NCI-H460 (cell line): ENCODE measurements at places on chromosomes 16 and 17. TPM values are rescaled to one million over a fixed set of nuclear protein-coding genes. Genes with fewer than 3 reads are reported as not detected.

Gene PDE6G
- not detected in 2 replicates for total RNA-seq

DNA sequence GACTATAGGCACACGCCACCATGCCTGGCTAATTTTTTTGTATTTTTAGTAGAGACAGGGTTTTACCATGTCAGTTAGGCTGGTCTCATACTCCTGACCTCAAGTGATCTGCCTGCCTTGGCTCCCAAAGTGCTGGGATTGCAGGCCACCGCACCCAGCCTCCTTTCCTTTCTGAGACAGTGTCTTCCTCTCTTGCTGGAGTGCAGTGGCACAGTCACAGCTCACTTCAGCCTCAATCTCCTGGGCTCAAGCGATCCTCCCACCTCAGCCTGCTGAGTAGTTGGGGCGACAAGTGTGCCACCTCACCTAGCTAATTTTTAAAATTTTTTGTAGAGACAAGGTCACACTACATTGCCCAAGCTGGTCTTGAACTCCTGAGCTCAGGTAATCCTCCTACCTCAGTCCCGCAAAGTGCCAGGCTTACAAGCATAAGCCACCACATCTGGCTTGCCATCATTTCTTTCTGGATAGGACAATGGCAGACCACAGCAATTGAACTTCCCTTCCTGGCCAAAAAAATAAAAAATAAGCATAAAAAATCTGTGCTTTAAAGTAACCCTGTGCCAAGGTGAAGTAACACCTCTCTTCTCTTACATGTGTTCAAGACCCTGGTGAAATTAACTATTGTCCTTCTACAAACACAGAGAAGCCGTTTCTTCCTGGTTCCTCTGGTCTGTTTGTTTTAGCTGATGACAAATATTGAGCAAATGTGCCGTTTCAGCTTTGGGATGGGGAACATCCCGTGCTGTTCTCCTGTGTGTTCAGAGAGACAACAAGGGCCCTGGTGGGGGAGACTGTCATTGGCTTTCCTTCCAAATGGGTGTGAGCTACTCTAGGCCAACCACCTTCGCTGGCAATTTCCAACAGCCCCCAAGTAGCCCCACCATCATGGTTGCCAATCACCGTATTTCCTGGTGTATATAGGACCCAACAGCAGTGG lies 60.2 kb downstream of the EMP2 start:
- DNase-seq, result no peak

DNA sequence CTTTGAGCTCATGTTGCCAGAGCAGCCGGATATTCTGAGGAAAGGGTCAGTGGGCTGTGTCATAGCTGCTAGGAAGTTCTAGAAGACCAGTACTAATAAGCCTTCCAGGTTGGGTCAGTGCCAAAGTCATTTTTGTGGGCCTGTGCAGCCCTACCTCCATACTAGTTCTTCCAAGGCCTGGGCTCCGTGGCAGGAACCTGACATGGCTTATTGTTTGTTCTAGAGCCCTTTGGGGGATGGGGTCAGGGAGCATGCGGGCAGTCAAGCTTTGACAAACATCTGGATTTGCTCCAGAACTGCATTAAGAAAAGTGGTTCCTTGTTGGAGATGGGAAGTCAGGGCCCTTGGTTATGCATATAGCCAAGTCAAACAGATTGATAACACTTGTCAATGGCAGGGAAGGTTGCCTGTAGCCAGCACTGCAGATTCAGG lies 7.6 kb downstream of the ALKBH5 start:
- no peak for DNase-seq

Gene ARSG
- 8.9 and 11.5 TPM in 2 replicates for total RNA-seq

Gene EPX
- total RNA-seq, result not detected in 2 replicates

- no peak for DNase-seq
These were observed 232.8 kb downstream of the BCAS3 start for GRCh38 chr17:60910415-60910814.

GRCh38 chr17:61594294-61594825 lies 3.3 kb upstream of the NACA2 start:
- no peak for DNase-seq

DNA sequence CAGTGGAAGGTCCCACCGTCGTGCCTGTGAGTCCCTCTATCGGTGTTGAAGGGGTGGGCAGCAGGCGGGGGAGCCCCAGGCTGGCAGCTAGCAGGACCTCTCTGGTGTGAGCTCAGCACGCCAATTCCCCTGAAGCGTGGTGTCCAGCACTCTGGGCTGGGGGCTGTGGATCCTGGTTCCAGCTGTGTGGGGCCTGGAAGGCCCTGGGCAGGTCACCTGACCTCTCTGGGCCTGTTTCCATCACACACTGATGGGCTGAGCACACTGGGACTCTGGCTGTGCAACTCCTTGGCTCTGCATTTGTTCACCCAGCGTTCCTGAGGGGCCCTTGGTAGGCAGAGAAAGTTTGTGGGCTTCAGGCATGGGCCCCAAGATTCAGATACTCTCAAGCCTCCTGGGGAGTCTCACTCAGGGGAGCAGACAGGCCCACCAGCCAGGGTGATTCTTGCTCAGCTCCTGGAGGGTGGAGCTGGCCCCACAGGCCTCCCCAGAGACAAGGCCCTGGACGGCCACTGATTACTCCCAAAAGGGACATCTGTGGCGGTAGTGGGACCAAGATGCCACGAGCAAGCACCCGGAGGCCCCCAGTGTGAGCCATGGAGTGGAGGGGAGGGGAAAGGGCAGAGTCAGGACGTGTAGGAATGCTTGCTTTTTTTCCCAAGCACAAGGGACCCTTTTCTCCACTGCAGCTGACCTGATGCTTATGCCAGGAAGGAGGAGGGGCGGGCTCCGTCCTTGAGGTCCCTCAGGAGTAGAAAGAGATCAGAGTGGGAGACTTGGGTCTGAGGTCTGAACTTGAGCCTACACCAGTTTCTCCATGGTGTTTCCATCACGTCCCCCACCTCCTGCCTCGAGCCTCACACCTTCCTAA lies 8.5 kb downstream of the SCGB1C2 start:
- DNase-seq, result no peak

DNA sequence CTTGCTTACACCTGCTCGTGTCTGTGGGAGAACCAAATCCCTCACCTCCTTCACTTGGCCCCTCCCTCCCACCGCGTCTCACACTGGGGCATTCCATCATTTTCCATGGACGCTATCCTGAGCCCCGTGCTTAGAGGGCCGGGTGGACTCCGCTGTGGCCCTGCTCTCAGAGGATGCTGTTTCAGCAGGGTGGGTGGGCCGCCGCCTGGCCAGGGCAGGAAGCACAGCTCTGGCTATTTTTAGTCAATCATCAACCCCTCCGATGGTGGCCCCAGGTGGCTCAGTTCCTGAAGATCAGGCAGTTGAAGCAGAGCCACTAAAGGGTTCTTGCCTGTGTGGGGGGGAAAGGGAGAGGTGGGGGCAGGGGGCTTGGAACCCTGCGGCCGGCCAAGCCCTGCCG lies 230.3 kb downstream of the ENGASE start:
- no peak for DNase-seq

Gene ABCC3
- total RNA-seq, result 74.8 and 93.3 TPM in 2 replicates

GRCh38 chr16:2155977-2156848 lies 631 bp downstream of the TRAF7 start:
- DNase-seq, result no peak

Gene HS3ST3A1
- total RNA-seq, result 9.0 and 19.7 TPM in 2 replicates

GRCh38 chr16:81385031-81385756 lies 59.4 kb upstream of the CMIP start:
- no peak for DNase-seq

DNA sequence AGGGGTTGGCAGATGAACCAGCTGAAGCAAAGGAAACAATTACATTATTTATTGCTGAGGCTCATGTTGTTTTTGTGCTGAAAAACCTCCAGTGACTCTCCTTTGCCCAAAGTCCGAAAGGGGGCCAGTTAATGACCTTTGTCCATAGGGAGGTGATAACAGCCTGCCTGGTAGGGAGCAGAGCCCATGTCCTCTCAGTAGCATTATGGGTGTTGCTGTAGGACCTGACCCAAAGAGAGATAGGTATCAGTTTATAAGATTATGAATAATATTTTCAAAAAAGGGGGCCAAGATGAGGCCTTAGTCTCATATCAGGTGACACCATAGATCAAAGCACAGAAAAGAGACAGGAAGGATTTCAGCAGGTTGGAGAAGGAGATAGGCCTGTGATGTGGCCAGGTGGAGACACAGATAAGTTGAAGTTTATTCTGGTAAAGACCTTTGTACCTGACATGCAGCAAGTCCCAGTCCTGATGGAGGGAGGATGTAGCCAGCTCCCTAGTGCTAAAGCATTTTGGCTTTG lies 55.1 kb downstream of the CENPV start:
- DNase-seq, result no peak

DNA sequence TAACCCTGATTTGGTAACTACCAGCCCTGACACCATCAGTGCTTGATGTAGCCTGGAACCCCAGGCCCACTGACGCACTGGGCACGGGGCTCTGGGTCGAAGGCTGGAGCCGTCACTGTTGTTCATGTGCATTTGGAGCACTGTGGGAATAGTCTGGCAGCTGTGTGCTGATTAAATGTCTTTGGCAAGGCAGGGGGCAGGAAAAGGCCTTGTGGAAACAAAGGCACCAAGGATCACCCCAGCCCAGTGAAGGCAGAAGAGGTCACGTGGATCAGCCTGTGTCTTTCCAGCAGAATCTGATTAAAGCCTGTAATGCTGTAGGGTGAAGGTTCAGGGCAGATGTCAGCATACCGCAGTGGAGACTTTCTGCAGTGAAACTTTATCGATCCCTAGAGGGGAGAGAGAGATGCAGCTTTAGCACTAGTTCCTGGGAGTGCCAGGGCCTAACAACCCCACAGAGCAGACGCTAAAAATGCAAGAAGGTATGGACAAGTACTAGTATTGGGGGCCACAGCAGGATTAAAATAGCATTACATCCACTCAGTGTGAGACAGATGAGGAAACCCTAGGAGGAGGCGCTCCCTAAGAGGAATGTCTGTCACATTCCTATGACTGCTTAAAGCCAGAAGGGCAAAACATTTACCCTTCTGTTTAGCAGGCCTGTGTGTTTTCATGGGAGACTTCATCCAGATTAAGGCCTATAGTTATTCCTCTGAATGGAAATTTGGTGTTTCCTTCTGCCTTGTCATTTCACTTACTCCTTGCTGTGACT lies 9.7 kb downstream of the ZNHIT3 start:
- DNase-seq, result no peak

GRCh38 chr16:69440250-69440649 lies 15.8 kb downstream of the CYB5B start:
- DNase-seq, result no peak

DNA sequence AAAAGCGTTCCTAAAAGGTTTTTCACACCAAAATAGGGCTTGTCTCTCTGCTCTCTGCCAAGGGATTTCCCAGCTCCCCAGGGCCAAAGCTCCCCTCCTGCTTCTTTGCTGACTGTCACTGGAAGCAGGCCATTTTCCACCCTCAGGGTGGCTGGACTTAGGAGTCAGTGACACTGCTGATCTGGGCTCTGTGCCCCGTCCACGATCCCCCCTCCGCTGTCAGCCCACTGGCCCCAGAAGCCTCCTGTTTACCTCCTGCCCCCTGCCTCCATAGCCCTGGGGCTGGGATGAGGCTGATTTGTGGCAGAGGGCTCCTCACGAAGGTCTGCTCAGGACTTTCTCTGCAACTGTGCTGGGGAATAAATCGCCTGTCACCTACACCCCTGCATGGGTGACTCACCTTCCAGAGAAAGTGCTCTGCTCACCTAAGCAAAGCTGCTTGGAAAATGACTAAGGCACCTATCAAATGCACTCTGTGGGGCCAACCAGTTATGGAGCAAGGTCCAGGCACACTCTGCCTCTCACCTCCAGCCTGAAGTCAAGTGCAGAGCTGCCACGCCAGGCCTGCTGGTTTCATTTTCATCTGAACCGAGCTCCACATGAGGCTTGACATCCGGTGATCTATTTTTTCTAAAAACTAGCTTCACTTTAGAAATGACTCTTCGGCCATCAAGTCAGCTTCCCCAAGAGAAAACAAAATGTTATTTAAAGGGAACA lies 4.9 kb downstream of the MAP3K14 start:
- DNase-seq, result no peak

DNA sequence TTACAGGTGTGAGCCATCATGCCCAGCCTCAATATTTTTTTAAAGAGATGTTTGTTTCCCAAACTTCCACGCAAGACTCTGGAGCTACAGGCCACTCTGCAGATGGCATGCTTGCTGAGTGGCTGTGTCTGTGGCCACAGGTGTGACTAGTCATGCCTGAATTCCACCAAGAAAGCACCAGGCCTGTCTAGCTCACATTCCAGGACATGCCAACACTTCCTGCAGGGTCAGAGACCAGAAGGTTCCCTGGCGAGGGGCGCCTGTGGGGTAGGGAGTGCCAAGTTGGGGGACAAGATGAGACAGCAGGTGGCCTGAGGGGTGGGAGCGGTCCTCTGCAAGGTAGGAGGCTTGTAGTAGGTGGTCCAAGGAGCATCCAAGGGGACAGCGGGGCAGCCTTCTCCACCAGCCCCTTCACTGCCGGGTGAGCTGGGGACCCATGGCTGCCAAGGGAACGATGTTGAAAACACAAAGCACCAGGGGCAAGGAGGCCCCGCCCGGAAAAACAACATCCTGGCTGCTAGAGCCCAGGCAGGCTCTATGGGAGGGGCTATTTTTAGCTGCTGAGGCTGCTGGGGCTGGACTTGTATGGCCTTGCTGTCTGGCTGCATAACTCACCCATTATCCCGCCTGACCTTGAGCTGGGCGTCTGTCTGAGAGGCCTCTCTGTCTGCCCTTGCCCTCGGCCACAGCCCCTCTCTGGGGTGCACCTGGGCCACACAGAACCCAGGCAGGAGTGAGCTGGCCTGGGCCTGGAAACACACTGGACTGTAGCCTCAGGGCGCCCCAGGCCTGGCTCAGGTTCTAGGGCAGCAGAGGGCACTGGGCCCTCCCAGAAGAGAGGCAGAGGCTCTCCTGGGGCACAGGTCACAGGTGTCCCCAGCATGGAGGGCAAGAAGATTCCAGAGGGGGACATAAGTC lies 5.7 kb downstream of the TRIM47 start:
- DNase-seq, result peak; percentile 84

DNA sequence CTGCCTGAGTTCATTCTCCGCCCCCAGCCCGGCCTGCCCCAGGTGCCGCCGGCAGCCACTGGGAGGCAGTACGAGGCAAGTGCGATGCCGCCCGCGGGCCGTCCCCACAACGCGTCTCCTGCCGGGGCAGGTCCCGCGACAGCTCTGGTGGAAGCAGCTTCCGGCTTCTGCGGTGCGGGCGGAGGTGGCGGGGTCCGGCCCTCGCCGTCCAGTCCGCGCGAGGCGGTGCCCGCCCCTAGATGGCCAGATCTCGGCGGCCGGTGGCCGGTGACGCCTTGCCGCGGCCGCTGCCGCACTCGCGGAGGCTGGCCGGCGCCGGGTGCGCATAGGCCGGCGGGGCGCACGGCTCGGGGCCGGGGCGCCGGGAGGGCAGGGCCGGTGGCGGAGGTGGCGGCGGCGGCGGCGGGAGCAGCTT lies 1.8 kb downstream of the GJD3 start:
- peak; percentile 71 for DNase-seq

Gene TBC1D28
- total RNA-seq, result not detected in 2 replicates

GRCh38 chr16:75555213-75555706 lies 792 bp downstream of the TMEM231 start:
- peak; percentile 88 for DNase-seq

DNA sequence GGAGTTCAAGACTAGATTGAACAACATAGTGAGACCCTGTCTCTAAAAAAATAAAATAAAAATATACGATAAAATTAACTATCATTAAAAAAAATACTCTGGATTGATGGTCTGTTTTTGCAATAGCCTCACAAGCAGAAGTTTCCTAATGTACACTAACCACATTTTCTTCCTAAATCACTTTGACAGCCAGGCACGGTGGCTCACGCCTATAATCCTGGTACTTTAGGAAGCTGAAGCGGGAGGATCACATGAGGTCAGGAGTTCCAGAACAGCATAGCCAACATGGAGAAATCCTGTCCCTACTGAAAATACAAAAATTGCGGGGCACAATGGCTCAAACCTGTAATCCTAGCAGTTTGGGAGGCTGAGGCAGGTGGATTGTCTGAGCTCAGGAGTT lies 64.7 kb downstream of the HELZ start:
- DNase-seq, result no peak
